HFFc6 (cell line): ENCODE measurements at places on chromosomes 1 and 21.

- no peak for DNase-seq
Observed at GRCh38 chr1:47926461-47926999, 70.7 kb downstream of the TRABD2B start.

GRCh38 chr1:38334930-38335592 lies 288.5 kb upstream of the POU3F1 start:
- no peak for DNase-seq

DNA sequence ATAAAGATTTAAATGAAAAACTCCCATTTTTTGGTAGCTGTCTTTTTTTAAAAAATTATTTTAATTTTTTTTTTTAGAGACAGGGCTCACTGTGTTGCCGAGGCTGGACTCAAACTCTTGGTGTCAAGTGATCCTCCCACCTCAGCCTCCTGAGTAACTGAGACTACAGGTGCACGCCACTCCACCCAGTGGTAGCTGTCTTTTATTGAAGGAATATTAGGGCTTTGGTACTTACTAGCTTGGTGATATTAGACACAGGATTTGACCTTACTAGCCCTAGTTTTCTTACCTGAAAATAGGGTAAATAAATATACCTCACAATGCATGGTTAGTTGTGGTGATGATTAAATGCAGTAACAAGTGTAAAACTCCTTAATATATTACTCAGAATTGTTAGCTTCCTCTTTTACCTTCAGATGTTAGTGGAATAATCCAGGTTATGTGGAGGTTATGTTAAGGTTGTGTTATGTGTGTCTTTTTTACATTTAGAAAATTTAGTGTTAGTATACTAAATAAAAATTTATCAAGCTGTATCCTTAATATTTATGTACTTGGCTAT lies 66.8 kb downstream of the PHACTR4 start:
- DNase-seq: no peak

GRCh38 chr1:158675563-158676323 lies 10.8 kb downstream of the SPTA1 start:
- no peak for DNase-seq

- DNase-seq: peak; percentile 49
Observed at GRCh38 chr1:208243967-208244916, at the start of gene PLXNA2. Gene PLXNA2, minus strand, starts transcription at chr1:208244384. Its CDS starts 26,462 bp downstream, at chr1:208217922.

DNA sequence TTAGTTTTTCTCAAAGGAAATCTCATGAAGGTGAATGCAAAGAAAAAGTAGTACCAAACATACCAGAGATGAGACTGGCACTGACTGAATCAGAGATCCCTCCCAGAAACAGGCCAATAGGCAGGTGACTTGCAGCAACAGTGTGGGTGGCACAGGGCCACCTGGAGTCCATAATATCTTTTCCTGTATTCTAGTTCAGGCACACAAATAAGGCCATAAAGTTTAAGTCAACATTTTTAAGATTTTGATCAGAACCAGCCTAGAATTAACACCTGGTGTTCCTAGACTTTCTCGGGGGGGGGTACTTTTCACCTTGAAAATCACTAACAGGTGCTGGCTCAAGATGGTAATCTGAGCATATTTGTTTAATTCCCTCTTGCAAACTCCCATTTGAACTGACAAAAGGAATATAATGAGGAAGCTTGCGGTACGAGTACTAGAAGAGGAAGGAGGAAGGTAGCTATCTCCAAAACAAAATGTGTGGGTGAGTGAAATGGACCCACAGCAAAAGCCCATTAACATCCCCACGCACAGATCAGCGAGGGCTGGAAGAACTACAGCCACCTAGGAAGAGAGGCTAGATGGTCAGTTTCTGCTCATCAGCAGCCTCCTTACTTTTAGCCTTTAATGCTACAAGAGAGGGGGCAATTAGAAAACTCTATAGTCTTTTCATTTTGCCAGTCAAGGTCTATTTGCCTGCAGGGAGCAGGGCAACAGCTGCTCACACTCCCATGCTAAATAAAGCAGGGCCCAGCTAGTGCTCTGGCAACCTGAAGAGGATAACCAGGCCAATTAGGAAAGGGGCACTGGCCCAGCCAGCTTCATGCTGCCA lies 18.9 kb downstream of the SDE2 start:
- no peak for DNase-seq

DNA sequence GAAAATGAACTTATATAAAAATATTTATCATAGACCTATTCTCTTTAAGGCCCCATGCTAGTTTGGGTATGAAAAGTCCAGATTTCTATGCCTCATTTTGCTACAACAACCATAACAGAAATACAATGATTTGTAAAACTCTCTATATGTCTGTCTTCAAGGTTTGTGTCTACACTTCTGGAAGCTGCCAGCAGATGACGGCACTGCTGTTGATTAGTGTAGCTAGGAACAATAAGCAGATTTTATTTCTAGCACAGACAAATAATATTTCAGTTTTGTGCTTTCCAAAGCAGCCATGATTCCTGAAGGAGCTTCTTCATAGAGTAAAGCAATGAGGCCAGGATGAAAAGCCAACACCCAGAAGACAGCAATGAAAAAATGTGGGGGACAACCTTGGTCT lies 779.6 kb upstream of the ADGRL2 start:
- DNase-seq: peak; percentile 8

DNA sequence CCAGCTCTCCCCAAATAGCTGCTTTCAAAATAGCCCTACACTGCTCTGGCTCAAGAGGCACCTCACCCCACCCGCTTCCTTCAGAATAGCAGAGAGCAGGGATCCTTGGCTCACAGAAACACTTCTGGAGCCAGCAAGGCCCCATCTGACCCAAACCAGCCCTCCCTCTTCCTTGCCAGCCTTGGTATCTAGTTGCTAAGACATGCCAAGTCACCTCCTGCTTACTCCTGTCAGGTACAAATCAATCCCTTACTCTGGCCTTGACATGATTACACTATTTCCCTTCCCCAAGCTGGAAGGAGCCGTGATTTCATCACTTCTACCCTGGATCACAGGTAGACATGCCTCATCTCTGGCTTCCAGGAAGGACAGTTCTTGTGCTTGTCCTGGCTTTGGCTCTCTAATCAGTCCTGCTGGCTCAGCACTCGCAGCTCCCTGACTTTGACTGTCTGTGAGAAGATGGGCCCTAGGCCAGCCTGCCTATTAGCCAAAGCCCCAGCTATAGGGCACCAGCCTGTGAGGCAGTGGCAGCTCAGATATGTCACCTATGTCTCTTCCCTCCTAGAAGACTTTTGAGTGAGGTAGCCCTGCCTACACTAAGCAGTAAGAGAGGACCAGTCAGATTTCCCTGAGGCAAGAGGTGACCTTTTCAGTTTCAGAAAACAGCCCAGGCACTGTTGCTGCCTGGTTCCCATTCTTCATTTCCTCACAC lies 8.9 kb upstream of the MUTYH start:
- DNase-seq: no peak
